ENCODE measurements at places on chromosomes 4 and X. TPM values are rescaled to one million over a fixed set of nuclear protein-coding genes. Genes with fewer than 3 reads are reported as not detected.
A peak's percentile ranks its signal among the peaks of the same experiment; 100 is the strongest.

- peaks cover 4% of the 10 kb centered on the region for H3K27me3 ChIP-seq
- no peak for DNase-seq
- no peak overlapping the region for H3K27ac ChIP-seq
- H3K4me1 ChIP-seq, result peaks cover 2% of the 10 kb centered on the region
These were observed 1.2 kb downstream of the ATP11C start for GRCh38 chrX:139931646-139932072.

DNA sequence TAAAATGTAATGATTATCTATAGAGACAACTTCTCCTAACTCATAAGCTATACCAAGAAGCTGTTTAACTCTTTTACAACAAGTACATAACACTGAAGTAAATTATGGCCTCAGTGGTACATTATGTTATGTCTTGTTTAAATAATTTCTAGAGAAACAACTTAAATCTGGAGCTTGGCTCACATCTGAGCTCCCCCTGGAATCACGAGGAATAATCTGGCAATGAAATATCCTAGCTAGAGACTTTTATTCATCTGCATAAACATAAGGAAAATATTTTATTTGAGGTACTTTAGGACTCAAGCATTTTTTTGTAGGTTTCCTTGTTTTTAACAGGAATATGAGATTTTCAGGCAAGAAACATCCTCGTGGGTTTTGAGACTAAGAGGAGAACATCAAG is 354.7 kb upstream of the SLC7A11 start:
- H3K27me3 ChIP-seq, result no peaks in the 10 kb centered on the region
- no peak overlapping the region for H3K27ac ChIP-seq
- DNase-seq, result no peak
- H3K4me1 ChIP-seq, result no peaks in the 10 kb centered on the region
- no peaks in the 10 kb centered on the region for H3K36me3 ChIP-seq

The GAGE12F gene
- total RNA-seq, result not detected

The RHOXF1 gene
- not detected for total RNA-seq

The LEF1 gene
- total RNA-seq, result 18.3 TPM

The RIPPLY1 gene
- not detected for total RNA-seq

DNA sequence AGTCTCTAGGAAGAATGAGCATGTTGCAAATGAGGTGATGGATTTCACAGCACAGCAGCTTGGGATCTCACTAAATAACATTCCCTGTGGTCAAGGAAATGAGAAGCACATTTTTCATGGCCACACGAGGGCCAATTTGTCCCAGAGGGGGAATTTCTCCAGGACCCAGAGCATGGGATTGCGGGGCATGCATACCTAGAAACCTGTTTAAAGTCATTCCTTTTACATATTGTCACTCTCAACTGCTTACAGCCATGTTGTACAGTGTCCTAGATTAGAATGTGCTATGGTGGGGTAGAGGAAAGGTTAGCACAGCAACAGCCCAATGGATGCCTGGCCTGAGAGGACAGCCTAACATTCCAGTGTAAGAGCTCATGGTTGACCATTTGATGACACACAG is 37.4 kb upstream of the NLGN4X start:
- H3K27ac ChIP-seq, result no peak overlapping the region
- H3K27me3 ChIP-seq, result no peaks in the 10 kb centered on the region
- no peak overlapping the region for H3K4me3 ChIP-seq
- no peaks in the 10 kb centered on the region for H3K4me1 ChIP-seq
- DNase-seq, result no peak

GRCh38 chr4:3442460-3442958 is 741 bp downstream of the HGFAC start:
- H3K27me3 ChIP-seq, result no peaks in the 10 kb centered on the region
- H3K36me3 ChIP-seq, result peaks cover 72% of the 10 kb centered on the region
- peaks cover 23% of the 10 kb centered on the region for H3K4me1 ChIP-seq

The DCAF4L1 gene
- 0.11 TPM for total RNA-seq

DNA sequence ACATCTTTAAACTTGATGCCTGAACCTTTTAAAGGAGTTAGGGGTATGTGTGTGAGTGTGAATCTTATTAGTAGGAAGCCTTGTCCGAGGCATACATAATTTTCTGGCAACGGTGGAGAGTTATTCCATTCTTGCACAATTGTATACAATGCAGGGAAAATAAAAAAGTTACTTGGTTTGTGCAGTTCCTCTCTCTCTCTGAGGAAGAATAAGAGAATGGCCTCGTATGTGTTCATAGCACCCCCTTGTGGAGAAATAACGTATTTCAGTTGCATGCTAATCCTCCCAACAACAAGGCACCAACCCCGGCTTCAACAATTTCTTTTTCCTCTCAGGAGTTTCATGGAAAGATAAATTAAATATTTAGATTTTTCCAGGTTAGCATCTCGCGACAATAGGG is 33.7 kb upstream of the FGF13 start:
- peaks cover 3% of the 10 kb centered on the region for H3K27me3 ChIP-seq
- H3K4me1 ChIP-seq, result no peaks in the 10 kb centered on the region
- no peak overlapping the region for H3K27ac ChIP-seq
- DNase-seq, result peak; percentile 87

The TRIML1 gene
- total RNA-seq, result not detected

The HNRNPDL gene
- 320 TPM for total RNA-seq

GRCh38 chrX:47180346-47180745 is 13.3 kb upstream of the UBA1 start:
- H3K4me3 ChIP-seq, result no peak overlapping the region
- no peak overlapping the region for H3K27ac ChIP-seq
- DNase-seq, result no peak
- peaks cover 52% of the 10 kb centered on the region for H3K27me3 ChIP-seq

GRCh38 chr4:113179996-113180395 is 130.5 kb downstream of the ANK2 start:
- no peak overlapping the region for H3K27ac ChIP-seq
- no peaks in the 10 kb centered on the region for H3K27me3 ChIP-seq
- H3K4me3 ChIP-seq, result no peak overlapping the region
- H3K36me3 ChIP-seq, result peaks cover 5% of the 10 kb centered on the region

Data from spinal cord (tissue), 10 donors.